Progenitor cell of endocrine pancreas (in vitro differentiated cells): ENCODE measurements at places on chromosomes 11 and 22. TPM values are rescaled to one million over a fixed set of nuclear protein-coding genes. Genes with fewer than 3 reads are reported as not detected.
A peak's percentile ranks its signal among the peaks of the same experiment; 100 is the strongest.

- H3K27me3 ChIP-seq = no peaks in the 10 kb centered on the region
- H3K4me3 ChIP-seq = no peak overlapping the region
- peaks cover 28% of the 10 kb centered on the region for H3K4me1 ChIP-seq
- no peak for DNase-seq
- peaks cover 12% of the 10 kb centered on the region for H3K36me3 ChIP-seq
Measured at GRCh38 chr22:23790819-23791737, 4.3 kb downstream of the SMARCB1 start.

IFITM10 gene
- 1.2 TPM in 2 replicates for total RNA-seq

LYVE1 gene
- total RNA-seq = not detected in 2 replicates

DNA sequence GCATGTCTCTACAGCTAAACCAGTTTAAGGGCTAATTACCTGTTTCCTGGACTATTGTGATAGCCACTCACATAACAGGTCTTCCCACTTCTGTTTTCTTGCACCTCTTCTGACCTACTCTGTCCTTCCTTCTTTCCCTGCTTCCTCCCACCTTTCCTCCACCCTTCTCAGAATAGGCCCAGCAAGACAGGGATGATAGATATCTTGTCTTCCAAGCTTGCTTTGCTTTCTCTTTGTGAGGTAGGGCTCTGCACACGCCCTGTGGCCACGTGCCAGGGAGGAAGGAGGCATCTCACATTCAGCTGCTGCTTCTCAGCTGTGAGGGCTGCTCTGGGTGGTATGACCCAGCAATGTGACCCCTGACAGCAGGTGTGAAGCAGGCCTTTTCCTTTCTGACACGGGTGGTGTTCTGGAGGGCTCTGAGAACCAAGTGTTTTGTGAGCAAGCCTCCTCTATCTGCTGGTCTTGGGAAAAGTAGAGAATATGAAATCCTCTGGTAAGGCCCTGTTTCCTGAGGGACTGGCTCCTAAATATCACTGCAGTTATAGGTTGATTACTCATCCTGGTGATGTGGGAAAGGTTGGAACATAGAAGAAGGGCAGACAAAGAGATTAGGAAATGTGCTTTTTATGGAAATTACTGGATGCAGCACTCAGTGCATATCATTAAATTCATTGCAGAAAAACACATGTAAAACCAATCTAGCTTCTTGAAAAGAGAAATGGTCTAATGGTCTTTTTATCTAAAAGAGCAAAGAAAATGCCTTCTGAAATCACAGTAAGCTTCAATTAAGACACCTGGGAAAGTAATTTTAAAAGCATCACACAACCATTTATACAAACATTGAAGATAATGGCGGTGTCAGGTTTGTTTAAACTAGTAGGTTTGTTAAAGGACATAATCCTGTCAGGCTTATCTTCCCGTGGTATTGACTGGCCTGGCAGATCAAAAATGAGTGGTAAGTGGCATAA, 8.5 kb downstream of the AMOTL1 start:
- peak overlapping the region; percentile 24 for H3K27ac ChIP-seq
- no peak for DNase-seq
- peaks cover 16% of the 10 kb centered on the region for H3K4me1 ChIP-seq
- H3K36me3 ChIP-seq = peaks cover 1% of the 10 kb centered on the region

ARHGEF17 gene
- 71.4 and 77.0 TPM in 2 replicates for total RNA-seq

DNA sequence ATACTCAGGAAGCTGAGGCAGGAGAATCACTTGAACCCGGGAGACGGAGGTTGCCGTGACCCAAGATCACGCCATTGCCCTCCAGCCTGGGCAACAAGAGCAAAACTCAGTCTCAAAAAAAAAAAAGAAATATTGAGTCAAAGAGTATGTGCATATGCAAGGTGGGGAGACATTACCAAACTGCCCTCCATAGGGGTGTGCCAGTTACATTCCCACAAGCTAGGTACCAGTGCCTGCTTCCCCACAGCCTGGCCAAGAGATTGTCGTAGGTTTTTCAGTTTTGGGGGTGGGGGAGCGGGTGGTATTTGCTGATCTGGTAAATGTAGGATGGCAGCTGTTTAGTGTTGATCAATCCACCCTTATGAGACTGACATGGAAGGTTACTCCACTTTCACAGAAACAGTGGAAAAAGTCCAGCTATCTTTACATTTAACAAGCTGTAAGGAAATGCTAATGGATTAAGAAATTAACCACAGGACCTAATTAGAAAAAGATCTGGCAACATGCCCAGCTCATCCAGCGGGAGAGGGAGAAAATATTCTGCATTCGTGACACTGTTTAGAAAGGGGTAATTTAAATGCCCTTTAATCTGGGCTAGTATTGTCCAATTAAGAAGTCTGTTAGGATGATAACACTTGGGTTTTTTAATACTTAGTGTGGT, 89.4 kb downstream of the PACS1 start:
- peaks cover 10% of the 10 kb centered on the region for H3K4me1 ChIP-seq
- no peaks in the 10 kb centered on the region for H3K27me3 ChIP-seq
- no peak overlapping the region for H3K4me3 ChIP-seq
- no peak overlapping the region for H3K27ac ChIP-seq
- DNase-seq = no peak

SOX6 gene
- total RNA-seq = 32.6 and 34.9 TPM in 2 replicates

- H3K4me3 ChIP-seq = no peak overlapping the region
- no peak for DNase-seq
- peaks cover 5% of the 10 kb centered on the region for H3K4me1 ChIP-seq
- peaks cover 6% of the 10 kb centered on the region for H3K27me3 ChIP-seq
- H3K27ac ChIP-seq = no peak overlapping the region
Measured at GRCh38 chr11:13595166-13595565, 73.3 kb upstream of the FAR1 start.

DNA sequence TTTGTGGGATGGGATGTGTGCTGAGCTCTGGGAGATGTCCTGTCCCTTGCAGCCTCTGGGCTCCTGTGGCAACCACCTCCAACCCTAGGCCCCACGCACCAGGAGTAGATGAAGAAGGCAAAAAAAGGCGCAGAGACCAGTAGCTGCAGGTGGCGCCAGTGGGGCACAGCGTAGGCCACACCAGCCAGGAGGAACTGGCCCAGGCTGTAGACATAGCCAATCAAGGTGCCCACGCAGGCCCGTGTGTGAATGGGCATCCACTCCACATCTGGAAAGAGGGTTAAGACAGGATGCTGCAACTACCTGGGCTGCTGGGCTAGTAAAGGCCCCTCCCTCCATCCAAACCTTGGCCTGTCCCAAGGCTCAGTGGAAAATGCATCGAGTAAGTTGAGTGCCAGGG, 3.0 kb downstream of the SLC22A6 start:
- H3K27ac ChIP-seq = no peak overlapping the region
- H3K27me3 ChIP-seq = peaks cover 18% of the 10 kb centered on the region
- H3K4me1 ChIP-seq = no peaks in the 10 kb centered on the region
- DNase-seq = no peak
- no peak overlapping the region for H3K4me3 ChIP-seq

DNA sequence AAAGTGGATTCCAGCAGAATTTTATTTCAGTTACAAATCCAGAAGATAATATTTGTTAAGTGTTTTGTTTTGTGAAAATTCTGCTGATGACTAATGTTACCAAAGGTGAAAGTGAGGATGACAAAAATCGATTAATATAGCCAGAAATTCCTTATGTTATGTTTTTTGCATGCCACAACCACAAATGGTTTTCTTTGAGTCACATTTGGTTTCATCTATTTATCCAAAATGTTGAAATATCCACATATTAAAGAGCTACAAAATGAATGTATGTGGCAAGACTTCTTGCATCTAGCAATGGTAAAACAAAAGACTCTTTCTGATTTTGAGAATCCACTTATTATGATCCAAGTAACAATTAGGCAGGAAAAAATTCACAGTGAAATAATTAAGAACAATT, 150.1 kb upstream of the LRRC4C start:
- no peaks in the 10 kb centered on the region for H3K27me3 ChIP-seq
- no peaks in the 10 kb centered on the region for H3K36me3 ChIP-seq
- no peak for DNase-seq
- no peak overlapping the region for H3K4me3 ChIP-seq

GRCh38 chr22:19543970-19544708, 19.9 kb upstream of the CLDN5 start:
- H3K27me3 ChIP-seq = peaks cover 3% of the 10 kb centered on the region
- H3K27ac ChIP-seq = no peak overlapping the region
- H3K4me1 ChIP-seq = no peaks in the 10 kb centered on the region

DNA sequence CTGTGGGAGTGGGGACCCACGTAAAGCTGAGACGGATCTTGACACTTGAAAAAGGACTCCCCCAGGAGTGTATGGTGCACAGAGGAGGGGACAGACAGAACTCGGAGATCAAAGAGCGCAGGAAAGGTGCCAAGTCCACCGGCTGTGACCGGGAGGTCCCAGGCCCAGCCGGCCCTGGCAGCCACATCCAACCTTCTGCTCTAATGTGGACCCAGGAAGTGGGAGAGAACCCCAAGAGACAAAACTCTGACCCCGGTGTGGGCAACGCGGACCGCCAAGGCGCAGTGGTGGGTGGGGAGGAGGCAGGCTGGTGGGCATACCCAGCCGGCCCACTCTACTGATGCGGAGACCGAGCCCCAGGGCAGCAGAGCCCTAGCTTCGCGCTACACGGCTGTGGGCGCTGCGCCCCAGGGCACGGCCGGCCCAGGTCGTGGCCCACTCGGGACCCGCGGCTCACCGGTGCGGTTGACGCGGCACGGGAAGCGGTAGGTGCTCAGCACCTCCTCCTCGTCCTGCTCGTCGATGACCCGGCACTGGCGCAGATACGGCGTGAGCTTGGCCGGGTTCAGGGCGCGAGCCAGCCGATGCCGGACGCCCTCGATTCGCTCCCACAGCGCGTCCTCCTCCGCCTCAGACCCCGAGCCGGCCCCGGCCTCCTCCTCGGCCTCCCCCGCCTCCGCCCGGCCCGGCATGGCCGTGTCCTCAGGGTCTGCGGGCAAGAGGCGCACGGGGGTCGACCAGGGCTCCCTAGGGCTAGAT, 527 bp downstream of the CARD10 start:
- no peak for DNase-seq
- H3K27ac ChIP-seq = peak overlapping the region; percentile 31
- H3K36me3 ChIP-seq = peaks cover 19% of the 10 kb centered on the region
- H3K27me3 ChIP-seq = peaks cover 6% of the 10 kb centered on the region
- peaks cover 9% of the 10 kb centered on the region for H3K4me1 ChIP-seq
- H3K4me3 ChIP-seq = peak overlapping the region; percentile 82

DNA sequence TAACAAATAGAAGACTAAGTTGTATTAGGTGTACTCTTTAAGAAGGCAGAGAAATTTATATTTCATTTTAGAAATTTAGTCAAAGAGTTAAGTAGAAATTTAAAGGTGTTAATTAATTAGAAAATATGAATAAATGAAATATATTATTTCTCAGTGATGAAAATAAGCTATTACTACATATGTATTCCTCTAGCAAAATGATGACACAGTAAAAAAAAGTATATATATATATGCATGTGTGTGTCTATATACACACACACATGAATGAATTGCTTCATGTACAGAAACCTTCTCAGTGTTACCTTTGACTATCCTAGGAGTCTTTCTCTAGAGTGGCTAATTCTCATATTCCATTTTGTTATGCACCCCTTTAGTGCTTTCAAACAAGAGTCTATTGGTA, 7.7 kb downstream of the RNF141 start:
- no peak overlapping the region for H3K4me3 ChIP-seq
- no peaks in the 10 kb centered on the region for H3K27me3 ChIP-seq
- peaks cover 3% of the 10 kb centered on the region for H3K4me1 ChIP-seq
- no peak overlapping the region for H3K27ac ChIP-seq
- no peak for DNase-seq

DNA sequence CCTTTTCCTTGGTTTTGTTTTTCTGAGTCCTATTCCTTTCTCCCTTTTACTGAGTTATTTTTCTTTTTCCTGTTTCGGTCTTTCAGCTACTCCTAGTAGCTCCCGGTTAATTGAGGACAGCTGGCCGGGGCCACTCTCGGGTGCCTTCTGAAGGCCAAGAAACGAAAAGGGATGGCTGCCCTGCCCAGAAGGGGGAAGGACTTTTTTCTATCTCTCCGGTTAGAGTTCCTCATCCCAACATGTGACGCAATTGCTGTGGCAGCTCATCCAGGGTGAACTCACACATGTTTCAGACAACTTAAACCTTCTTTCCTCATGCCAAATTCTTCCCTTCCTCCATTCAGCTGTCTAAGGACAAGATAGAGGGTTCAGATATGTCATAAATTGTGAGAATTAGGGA, 83.6 kb downstream of the PIWIL4 start:
- no peaks in the 10 kb centered on the region for H3K4me1 ChIP-seq
- no peak overlapping the region for H3K27ac ChIP-seq
- no peak overlapping the region for H3K4me3 ChIP-seq
- H3K36me3 ChIP-seq = no peaks in the 10 kb centered on the region
- peaks cover 8% of the 10 kb centered on the region for H3K27me3 ChIP-seq
- no peak for DNase-seq

DNA sequence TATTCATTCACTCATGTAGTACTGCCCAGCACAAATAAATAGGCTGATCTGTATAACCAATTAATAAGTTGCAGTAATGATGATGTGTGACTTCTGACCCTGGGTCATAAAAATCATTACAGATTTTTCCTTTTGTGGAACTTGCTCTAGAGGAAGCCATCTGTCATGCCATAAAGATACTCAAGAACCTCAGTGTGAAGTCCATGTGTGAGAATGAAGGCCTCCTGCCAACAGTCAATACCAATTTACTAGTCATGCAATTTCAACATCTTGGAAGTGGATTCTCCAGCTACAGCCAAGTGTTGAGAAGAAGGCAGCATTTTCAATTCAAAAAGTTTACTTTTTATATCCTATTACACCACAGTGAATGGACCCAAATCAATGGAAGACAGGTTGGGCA, 435.6 kb upstream of the LRRC4C start:
- no peaks in the 10 kb centered on the region for H3K4me1 ChIP-seq
- no peaks in the 10 kb centered on the region for H3K27me3 ChIP-seq
- no peak overlapping the region for H3K4me3 ChIP-seq
- H3K36me3 ChIP-seq = no peaks in the 10 kb centered on the region
- no peak overlapping the region for H3K27ac ChIP-seq

- H3K4me3 ChIP-seq = no peak overlapping the region
- no peak for DNase-seq
- H3K4me1 ChIP-seq = no peaks in the 10 kb centered on the region
- H3K27ac ChIP-seq = no peak overlapping the region
- peaks cover 28% of the 10 kb centered on the region for H3K27me3 ChIP-seq
Measured at GRCh38 chr11:3132831-3133260, 32.3 kb downstream of the OSBPL5 start.

DNA sequence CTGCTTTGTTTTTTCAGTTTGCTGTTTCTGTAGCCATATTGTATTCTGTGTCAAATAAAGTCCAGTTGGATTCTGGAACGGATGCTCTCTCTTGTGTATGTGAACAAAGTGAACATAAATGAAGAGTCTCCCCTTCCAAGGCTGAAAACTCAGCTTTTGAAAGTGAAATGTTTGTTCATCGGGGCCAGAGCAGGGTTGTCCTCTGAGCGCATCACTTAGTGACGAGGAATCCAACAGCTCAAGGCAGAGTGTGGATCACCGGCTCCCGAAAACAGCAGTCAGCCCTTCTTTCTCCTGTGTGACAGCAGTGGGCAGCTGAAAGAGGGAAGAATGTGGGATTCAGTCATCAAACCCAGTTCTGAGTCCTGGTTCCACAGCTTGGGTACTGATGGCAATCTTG, 21.4 kb downstream of the RBX1 start:
- no peak overlapping the region for H3K4me3 ChIP-seq
- DNase-seq = no peak
- peaks cover 16% of the 10 kb centered on the region for H3K36me3 ChIP-seq
- no peaks in the 10 kb centered on the region for H3K27me3 ChIP-seq
- no peak overlapping the region for H3K27ac ChIP-seq

GRCh38 chr22:42261296-42261695, 9.2 kb downstream of the TCF20 start:
- H3K36me3 ChIP-seq = no peaks in the 10 kb centered on the region
- H3K27me3 ChIP-seq = no peaks in the 10 kb centered on the region
- H3K27ac ChIP-seq = no peak overlapping the region
- no peak overlapping the region for H3K4me3 ChIP-seq
- DNase-seq = no peak
